Activated CD4-positive, alpha-beta T cell treated with anti-CD3 and anti-CD28 coated beads for 1 hour (primary cell): ENCODE measurements at places on chromosomes 13 and 19.

GRCh38 chr13:107788464-107789165, 426.7 kb downstream of the LIG4 start:
- no peak for DNase-seq

DNA sequence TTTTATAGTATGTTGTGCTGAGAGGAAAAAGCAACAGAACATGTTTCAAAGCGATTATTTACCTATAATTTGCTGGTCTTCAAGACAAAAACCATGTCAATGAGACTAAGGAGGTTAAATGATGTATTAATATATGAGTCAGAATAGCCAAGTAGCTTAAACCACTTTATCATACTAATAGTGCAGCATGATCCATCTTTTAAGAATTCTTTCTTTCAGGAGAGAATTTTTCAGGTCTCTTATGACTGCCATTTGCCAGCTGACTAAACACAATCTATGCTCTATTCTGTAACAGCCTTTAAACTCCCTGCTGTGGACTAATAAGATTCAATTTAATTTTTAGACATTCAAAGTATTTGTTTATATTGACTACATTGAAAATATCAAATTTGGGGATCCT, 93.7 kb downstream of the TRPC4 start:
- DNase-seq: no peak

- DNase-seq: no peak
Observed at GRCh38 chr13:99751517-99752199, 219.9 kb downstream of the ZIC5 start.

GRCh38 chr19:58355908-58356765, 2.8 kb upstream of the A1BG start:
- DNase-seq: peak; percentile 19

GRCh38 chr19:2856457-2857050, 10.6 kb upstream of the ZNF556 start:
- DNase-seq: no peak

- DNase-seq: no peak
Observed at GRCh38 chr19:15316498-15316897, 15.8 kb downstream of the BRD4 start.

DNA sequence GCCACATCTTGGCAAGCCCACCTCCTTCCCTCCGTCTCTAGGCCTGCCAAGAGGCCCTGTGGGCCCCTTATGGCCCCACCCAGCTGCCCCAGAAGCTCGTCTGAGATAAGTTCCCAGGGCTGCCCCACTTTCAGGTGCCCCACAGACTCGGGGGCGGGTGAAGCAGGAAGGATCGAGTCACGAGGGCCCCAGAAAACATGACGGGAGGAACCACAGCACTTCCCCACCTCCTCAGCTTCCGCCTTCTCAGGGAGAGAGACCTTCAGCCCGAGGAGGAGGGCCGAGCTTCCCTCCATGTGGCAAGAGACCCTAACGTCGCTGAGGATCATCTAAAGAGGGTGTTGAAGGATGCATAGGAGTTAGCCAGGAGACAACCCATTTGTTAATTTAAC, 4.5 kb upstream of the IL12RB1 start:
- DNase-seq: peak; percentile 71

DNA sequence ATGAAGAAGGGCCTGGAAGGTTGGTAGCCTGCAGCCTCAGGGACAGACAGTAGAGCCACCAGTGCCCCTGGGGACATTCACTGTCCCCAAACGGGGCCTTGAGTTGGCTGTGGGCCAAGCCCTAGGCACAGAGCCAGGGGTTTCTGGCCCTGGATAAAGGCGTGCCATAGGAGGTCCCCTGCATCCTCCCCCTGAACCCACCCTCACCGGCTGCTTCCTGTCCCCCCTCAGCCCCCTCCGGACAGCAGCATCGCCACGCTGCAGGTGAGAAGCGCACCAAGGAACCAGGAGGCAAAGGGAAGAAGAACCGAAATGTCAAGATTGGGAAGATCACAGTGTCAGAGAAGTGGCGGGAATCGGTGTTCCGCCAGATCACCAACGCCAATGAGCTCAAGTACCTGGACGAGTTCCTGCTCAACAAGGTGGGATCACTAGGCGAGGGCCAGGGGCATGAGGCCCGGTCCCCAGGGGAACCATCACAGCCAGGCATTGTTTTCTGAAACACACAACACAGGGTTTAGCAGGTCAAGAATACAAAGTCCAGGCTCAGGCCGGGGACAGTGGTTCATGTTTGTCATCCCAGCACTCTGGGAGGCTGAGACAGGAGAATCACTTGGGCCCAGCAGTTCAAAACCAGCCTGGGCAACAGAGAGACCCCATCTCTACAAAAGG, 14.6 kb upstream of the USE1 start:
- no peak for DNase-seq

- DNase-seq: no peak
Observed at GRCh38 chr19:18789883-18790565, 1.1 kb downstream of the COMP start.

- DNase-seq: peak; percentile 89
Observed at GRCh38 chr19:18294467-18294864, 13.0 kb upstream of the JUND start.
